ENCODE measurements at places on chromosomes 16 and 17.

DNA sequence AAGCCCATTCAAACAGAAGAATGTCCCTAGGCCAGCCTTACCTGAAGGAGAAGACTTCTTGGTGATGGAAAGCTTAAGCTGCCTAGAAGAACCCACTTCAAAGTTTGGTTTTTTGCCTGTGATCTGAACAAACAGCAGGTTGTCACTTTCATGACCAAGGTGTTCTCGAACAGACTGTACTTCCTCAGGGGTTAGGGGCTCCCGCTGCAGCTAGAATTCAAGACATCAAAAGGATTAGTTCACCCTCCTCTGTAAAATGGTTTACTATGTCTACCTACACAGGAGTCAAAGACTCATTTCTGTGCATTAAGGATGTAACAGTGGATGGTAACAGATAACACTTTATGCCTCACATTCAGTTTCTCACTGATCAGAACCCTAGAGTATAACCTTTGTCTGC lies 13.2 kb downstream of the CIAPIN1 start:
- no peak for DNase-seq

- DNase-seq: no peak
These were observed 4.1 kb downstream of the HS3ST3B1 start for GRCh38 chr17:14304773-14305517.

- DNase-seq: no peak
These were observed 5.0 kb upstream of the EFTUD2 start for GRCh38 chr17:44904001-44904984.

GRCh38 chr16:67779256-67780014 lies 26.9 kb downstream of the RANBP10 start:
- no peak for DNase-seq

Data from ELR (cell line).